Chondrocyte (in vitro differentiated cells): ENCODE measurements at places on chromosomes 6 and 20. TPM values are rescaled to one million over a fixed set of nuclear protein-coding genes. Genes with fewer than 3 reads are reported as not detected.

The LBP gene
- not detected in 3 replicates for total RNA-seq

The C20orf144 gene
- total RNA-seq, result 0.10 to 0.17 TPM in 2 of 3 replicates, not detected in the other

The PABPC1L gene
- total RNA-seq, result 31.4 to 39.3 TPM (median 31.9 TPM) in 3 replicates

DNA sequence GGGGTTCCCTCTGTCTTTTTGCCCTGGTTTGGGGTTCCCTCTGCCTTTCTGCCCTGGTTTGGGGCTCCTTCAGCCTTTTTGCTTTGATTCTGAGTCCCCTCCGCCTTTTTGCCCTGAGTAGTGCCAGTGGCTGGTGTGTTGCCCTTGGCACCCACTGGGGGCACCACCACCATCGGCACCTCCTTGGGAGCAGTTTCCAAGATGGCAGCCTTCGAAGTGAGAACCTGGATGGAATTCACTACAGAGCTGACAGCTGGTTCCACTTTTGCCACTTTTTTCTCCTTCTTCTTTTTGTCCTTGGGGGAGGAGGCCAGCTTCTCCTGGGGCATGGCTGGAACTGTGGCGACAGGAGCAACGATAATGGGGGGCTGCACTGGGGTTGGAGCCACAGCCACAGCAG is 22.2 kb downstream of the RRBP1 start:
- no peak for DNase-seq

- no peak for DNase-seq
Measured at GRCh38 chr20:63686492-63687321, 9.7 kb upstream of the TNFRSF6B start.

DNA sequence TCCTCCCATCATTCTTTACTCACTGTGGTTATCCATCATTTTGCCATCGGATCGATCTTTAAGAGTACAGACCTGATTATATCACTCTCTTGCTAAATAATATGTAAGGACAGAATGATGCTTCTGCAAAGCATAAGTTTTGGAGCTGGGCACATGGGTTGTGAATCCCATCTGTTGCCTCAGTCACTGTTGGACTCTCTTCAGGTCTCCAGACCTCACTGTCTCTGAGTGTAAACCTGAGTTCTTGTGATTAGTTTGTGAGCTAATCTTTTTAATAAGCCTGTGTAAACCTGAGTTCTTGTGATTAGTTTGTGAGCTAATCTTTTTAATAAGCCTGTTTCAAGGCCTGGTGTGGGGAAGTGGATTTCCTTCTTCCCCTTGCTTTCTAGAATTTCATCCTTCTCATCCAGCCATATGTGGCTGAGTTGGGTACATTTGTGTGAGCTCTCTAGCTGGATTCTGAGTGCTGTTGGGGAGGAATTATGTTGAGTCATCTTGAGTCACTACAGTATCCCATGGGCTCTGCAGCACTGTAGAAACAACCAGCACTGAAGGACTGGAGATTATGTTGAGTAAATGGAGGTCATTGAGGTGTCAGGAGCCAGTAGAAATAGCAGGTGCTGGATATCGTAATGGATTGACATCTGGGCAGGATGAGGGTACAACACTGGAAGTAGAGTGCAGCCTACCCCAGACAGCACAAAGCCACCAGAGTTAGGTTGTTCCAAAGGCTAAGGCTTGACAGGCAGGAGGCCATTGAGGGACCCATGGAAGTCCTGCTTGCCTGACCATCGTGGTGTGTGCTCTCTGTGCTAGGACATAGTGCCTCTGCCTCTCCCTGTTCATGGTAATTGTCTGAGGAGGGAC is 52.4 kb downstream of the SCAND1 start:
- no peak for DNase-seq

GRCh38 chr6:103178193-103178592 is 1681.5 kb downstream of the HACE1 start:
- no peak for DNase-seq

DNA sequence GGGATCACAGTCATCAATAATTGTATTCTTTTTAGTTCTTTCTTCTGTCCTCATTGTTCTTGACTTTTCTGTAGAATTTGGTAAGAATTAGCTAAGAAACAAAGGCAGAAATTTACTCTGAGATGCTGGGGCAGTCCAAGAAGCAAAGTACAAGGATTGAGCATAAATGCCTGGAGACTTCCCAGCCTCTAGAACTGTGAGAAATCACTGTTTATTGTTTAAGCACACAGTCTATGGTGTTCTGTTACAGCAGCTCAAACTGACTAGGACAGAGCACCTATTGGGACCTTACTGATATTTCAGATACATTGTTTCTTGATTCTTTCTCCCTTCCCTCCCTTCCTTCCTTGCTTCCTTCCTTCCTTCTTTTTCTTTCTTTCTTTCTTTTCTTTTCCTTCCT is 192.7 kb upstream of the SLC35B3 start:
- no peak for DNase-seq

- no peak for DNase-seq
Measured at GRCh38 chr6:1837826-1838225, 228.1 kb downstream of the FOXC1 start.

- DNase-seq, result no peak
Measured at GRCh38 chr6:79515436-79515835, 21.8 kb downstream of the LCA5 start.

GRCh38 chr20:33846291-33846935 is 35.3 kb downstream of the CHMP4B start:
- DNase-seq, result no peak

GRCh38 chr20:6299456-6299855 is 176.6 kb upstream of the FERMT1 start:
- no peak for DNase-seq

GRCh38 chr20:51574248-51575033 is 31.9 kb upstream of the NFATC2 start:
- no peak for DNase-seq

DNA sequence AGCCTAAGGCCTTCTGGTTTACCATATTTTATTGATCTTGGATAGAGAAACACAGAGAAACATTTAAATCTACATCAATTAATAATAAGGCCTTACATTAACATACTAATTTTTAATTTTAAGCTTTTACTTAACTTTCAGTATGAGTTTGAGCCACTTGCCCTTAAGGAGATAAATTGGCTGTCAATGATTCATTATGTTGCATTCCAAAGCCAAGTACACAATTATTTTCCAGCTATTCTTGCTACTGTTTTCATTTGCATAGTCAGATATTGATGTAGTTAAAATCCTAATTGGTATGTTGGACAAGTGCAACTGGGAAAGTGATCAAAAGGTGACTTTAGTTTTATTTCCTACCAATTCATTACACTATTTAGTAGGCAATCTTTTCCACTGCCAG is 58.2 kb downstream of the MOCS1 start:
- no peak for DNase-seq

- DNase-seq, result no peak
Measured at GRCh38 chr6:25277857-25278256, 1.3 kb upstream of the CARMIL1 start.

DNA sequence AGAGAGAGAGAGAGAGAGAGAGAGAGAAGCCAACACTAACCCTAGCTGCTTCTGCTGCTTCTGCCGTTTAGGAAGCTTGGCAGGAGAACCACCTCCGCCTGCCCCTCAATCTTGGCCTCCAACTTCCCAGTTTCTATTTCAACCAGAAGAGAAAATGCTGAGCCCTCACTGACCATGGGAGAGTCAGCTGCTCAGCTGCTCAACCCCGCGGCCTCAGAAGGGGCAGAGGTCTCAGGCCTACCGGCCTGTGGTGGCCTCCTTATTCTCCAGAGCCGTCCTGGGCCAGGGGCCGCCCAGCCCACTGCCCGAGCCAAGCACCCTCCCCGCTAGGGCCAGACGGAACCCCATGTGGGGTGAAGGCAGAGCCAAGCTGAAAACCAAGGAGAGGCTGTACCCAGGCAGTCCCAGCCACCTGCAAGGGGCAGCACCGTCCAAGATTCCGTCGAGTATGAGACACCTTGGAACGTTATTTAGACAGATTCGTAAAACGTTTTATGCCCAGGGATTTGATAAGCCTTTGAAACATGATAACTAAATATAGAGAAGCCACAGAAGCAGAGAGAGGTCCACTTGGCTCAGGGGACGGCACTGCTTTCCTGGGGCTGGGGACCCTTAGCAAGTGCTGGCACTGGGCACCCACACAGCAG is 116.6 kb downstream of the DLL1 start:
- DNase-seq, result no peak

DNA sequence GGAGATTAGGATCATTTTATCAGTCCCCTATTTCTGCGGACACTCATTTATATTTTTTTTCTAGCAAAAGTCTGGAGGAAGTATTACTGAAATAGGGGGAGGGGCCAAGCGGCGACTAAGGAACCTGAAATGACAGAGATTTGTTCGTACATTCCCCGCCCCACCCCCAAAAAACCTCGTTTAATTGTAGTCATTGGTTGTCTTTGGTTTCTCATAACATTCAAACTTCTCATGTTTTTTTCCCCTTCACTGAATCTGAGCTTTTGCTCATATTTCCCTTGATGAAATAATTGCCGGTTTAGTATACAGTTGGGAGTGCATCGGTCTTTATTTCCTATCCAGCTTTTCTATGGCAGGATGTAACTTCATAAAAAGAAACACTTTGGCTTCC is 768 bp upstream of the FYN start:
- DNase-seq, result no peak
